ENCODE measurements at places on chromosomes 3 and 15. TPM values are rescaled to one million over a fixed set of nuclear protein-coding genes. Genes with fewer than 3 reads are reported as not detected.

DNA sequence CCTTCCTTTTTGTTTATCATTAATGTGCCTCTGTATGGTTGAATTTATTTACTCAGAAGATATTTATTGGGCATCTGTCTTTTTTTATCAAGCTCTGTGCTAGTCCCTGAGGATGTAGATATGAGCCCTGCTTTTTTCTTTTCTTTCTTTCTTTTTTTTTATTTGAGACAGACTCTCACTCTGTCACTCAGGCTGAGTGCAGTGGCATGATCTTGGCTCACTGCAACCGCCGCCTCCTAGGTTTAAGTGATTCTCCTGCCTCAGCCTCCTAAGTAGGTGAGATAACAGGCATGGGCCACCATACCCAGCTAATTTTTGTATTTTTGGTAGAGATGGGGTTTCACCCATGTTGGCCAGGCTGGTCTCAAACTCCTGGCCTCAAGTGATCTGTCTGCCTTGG, 58.5 kb downstream of the MBNL1 start:
- no peak for DNase-seq

DNA sequence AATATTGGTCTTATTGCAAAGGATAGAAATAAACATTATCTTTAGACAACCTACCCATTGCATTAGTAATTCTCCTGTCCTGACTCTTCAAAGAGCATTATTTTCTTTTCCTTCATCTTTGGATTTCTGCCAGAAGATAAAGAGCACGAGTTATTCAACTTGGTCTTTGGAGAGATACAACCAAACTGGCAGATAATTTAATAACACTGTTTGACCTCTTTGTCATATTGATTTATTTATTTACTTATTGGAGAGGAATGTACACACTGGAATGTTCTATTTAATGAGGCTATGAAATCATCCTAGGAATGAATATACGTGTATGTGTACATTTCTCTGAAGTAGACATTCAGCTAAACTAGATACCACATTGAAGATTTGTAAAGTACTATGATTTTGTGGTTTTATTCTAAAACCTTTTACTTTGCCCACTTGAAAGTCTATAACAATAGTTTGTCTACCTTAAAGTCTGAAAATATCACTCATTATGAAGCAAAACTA, 462.1 kb downstream of the C3orf38 start:
- no peak for DNase-seq

GRCh38 chr15:87121336-87121735, 1041.7 kb downstream of the AGBL1 start:
- no peak for DNase-seq

DNA sequence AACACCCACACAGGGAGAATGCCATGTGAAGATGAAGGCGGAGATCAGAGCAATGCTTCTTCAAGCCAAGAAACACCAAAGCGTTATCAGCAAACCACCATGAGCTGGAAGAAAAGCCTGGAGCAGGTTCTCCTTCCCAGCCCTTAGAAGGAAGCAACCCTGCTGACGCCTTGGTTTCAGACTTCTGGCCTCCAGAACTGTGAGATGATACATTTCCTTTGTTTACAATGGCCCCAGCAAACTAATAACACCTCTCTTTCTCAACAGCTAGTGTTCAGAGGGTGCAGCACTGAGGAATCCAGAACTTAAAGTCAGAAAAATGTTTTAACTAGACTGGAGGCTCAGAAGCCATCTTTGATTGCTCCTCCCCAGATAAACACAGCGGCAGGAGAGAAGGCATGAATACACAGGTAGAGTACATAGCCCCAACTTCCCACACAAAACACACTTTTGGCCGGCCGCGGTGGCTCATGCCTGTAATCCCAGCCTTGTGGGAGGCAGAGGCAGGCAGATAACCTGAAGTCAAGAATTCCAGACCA, 132.4 kb upstream of the LPP start:
- no peak for DNase-seq

DNA sequence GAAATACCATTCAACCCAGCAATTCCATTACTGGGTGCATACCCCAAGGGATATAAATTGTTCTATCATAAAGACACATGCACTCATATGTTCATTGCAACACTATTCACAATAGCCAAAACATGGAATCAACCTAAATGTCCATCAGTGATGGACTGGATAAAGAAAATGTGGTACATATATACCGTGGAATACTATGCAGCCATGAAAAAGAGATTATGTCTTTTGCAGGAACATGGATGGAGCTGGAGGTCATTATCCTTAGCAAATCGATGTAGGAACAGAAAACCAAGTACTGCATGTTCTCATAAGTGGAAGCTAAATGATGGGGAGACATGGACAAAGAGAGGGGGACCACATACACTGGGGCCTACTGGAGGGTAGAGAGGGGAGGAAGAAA, 5.5 kb upstream of the MYRIP start:
- DNase-seq: no peak

GRCh38 chr3:3826521-3826920, 27.3 kb downstream of the LRRN1 start:
- DNase-seq: no peak

- peak; percentile 67 for DNase-seq
Measured at GRCh38 chr3:128482666-128483656, 10.0 kb downstream of the GATA2 start.

BCHE gene
- 69.8 TPM for polyA plus RNA-seq

ATP13A4 gene
- 1.4 TPM for polyA plus RNA-seq

All from muscle of back (tissue), 13 donors.